Naive thymus-derived CD4-positive, alpha-beta T cell (primary cell): ENCODE measurements at places on chromosomes 13 and 19.

DNA sequence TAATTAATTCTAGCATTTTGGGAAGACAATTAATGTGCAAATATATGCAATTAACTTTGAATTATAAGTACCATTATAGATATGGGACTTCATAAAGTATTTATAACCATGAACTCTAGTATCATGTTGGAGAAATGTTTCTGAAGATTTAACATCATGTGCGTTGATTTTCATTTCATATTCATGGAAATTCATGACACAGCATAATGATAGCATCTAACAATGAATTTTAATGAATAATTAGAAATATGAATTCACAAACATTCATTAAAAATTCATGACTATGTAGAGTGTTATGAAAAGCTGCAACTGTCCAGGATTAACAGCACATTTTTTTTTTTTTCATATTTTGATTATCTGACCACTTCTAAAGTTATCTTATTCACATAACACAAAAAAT is 70.1 kb upstream of the KLHL1 start:
- no peaks in the 10 kb centered on the region for H3K36me3 ChIP-seq
- no peak for DNase-seq
- H3K27ac ChIP-seq = no peak overlapping the region

GRCh38 chr13:43939086-43939485 is 59.4 kb downstream of the LACC1 start:
- H3K4me3 ChIP-seq = no peak overlapping the region
- H3K27ac ChIP-seq = no peak overlapping the region
- no peaks in the 10 kb centered on the region for H3K36me3 ChIP-seq
- no peak for DNase-seq
- no peaks in the 10 kb centered on the region for H3K4me1 ChIP-seq

- H3K4me1 ChIP-seq = no peaks in the 10 kb centered on the region
- DNase-seq = no peak
- no peaks in the 10 kb centered on the region for H3K27me3 ChIP-seq
- H3K27ac ChIP-seq = no peak overlapping the region
- H3K36me3 ChIP-seq = no peaks in the 10 kb centered on the region
Observed at GRCh38 chr13:112670864-112671263, 19.0 kb upstream of the ATP11A start.

GRCh38 chr19:45765702-45766295 is 3.3 kb downstream of the SIX5 start:
- H3K27me3 ChIP-seq = no peaks in the 10 kb centered on the region
- no peak overlapping the region for H3K27ac ChIP-seq
- H3K4me3 ChIP-seq = no peak overlapping the region
- DNase-seq = no peak

- H3K27ac ChIP-seq = no peak overlapping the region
- no peak for DNase-seq
- H3K27me3 ChIP-seq = no peaks in the 10 kb centered on the region
- no peaks in the 10 kb centered on the region for H3K4me1 ChIP-seq
- H3K36me3 ChIP-seq = no peaks in the 10 kb centered on the region
Observed at GRCh38 chr13:103195762-103196161, 129.5 kb upstream of the SLC10A2 start.

DNA sequence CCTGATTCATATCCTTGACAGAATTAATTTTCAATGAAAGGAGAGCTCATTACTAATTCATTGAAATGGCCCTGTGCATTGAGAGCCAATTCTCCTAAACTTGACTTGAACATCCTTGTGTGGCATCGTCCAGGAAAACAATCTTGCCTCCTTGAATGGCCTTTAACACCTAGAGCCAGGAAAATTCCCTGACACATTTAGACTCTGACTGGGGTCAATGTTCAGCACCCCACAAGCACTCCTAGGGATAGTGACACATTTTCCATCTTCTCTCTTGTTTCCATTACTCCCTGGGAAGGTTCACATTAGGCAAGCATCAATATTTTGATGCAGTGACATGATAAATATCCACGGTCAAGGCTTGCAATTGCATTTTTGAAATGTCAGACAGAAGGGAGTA is 218.9 kb downstream of the LACC1 start:
- H3K4me1 ChIP-seq = no peaks in the 10 kb centered on the region
- no peak overlapping the region for H3K4me3 ChIP-seq
- H3K27ac ChIP-seq = no peak overlapping the region

DNA sequence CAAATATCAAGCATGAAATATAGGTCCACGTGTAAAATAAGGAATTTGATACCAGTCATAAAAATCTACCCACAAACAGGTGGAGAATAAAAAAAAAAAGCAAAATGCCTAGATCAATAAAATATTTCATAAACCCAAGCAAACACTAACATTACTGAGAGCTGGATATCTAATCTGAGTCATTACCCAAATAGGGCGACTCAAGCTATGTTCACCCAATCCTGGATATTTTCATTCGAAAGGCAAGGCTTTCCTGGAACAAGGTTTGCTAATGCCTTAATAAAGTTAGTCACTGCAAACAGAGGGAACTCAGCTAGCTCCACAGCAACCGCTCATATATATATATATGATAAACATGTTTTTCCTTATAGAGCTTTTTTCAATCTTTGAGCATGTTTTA is 33.5 kb upstream of the TM9SF2 start:
- H3K27me3 ChIP-seq = no peaks in the 10 kb centered on the region
- no peak for DNase-seq
- peaks cover 15% of the 10 kb centered on the region for H3K4me1 ChIP-seq

- H3K27me3 ChIP-seq = no peaks in the 10 kb centered on the region
- H3K4me1 ChIP-seq = no peaks in the 10 kb centered on the region
- H3K4me3 ChIP-seq = no peak overlapping the region
Observed at GRCh38 chr13:113623491-113624234, 34.3 kb downstream of the ATP4B start.

DNA sequence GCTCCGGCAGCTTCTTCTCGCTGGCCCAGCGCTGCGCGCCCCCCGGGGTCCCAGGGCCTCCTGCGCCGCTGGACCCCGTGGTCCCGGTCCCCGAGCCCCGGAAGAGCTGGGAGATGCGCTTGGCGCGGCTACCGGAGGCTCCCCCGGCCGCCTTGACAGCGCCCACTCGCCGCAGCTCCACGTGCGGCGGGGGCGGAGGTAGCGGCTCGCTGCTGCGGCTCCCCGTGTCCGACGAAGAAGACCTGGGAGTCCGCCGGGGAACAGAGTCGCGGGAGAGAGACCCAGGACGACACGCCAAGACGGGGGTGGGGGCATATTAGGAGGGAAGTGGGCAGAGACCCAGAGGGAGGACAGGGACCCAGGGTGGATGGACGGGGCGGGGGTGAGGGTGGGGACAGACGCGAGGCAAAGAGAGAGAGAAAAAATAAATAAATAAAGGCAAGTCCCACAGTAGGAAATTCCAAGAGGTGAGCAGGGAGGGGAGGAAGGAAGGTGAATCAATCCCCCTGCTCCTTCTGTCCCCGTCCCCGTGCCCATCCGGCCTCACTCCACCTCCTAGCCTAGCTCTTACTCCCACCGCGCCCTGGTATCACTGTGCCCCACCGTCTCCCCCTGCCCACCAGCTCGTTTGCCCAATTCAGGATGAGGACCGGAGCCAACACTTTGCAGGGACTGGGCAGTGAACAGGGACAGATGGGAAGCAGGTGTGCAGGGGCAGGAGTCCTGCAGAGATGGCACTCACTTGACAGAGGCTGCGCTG is 826 bp downstream of the RASIP1 start:
- H3K4me3 ChIP-seq = peak overlapping the region; percentile 53
- DNase-seq = no peak
- peaks cover 26% of the 10 kb centered on the region for H3K4me1 ChIP-seq
- no peaks in the 10 kb centered on the region for H3K36me3 ChIP-seq
- peak overlapping the region; percentile 41 for H3K27ac ChIP-seq

DNA sequence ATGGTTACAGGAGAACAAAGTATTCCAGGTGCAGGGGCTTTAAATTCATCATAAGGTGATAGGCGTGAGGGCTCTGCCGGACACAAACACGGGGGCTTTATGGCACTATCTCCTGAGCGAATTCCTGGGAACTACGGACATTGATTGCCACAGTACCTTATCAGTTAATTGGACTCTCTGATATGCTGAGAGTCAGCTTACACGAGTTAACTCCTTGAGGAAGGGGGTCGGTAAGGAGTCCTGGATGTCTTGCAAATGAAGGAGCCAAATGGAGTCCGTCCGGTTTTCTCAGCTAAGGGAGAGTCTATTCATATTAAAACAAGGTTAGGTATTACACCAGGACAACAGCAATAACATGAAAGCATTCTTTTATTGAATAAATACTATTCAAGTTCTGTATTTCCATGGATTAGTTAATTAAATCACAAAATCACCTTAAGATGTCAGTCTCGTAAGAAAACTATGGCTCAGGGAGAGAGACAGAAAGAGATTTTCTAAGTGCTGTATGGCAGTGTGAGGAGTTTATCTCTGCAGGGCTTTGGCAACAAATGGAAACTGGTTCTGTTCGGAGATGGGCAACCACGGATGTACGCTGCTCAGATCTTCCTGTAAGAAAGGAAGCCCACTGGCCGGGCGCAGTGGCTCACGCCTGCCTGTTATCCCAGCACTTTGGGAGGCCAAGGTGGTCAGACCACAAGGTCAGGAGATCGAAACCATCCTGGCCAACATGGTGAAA is 26.2 kb upstream of the HIF3A start:
- no peak overlapping the region for H3K4me3 ChIP-seq
- DNase-seq = no peak
- peaks cover 6% of the 10 kb centered on the region for H3K27me3 ChIP-seq
- H3K27ac ChIP-seq = no peak overlapping the region
- no peaks in the 10 kb centered on the region for H3K4me1 ChIP-seq

DNA sequence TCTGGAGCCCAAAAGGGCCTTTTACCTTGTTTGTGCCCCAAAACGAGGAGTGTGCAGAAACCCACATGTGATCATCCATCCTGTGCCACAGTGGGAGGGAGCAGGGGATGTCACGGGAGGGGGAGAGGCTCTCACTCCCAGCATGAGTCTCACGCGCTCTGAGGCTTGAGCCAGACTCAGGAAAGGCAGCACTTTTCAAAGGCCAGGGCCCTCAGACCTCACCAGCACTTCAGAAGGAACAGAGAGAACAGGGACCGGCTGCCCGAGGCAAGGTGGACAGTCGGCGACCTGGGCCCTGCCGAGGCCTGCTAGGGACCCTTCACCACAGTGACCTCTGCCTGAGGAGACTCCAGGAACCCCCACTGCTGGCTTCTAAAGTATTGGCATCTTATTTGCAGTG is 71.7 kb upstream of the WASF3 start:
- no peak overlapping the region for H3K27ac ChIP-seq
- no peak overlapping the region for H3K4me3 ChIP-seq
- H3K36me3 ChIP-seq = no peaks in the 10 kb centered on the region
- no peak for DNase-seq
- peaks cover 15% of the 10 kb centered on the region for H3K4me1 ChIP-seq
- H3K27me3 ChIP-seq = no peaks in the 10 kb centered on the region

DNA sequence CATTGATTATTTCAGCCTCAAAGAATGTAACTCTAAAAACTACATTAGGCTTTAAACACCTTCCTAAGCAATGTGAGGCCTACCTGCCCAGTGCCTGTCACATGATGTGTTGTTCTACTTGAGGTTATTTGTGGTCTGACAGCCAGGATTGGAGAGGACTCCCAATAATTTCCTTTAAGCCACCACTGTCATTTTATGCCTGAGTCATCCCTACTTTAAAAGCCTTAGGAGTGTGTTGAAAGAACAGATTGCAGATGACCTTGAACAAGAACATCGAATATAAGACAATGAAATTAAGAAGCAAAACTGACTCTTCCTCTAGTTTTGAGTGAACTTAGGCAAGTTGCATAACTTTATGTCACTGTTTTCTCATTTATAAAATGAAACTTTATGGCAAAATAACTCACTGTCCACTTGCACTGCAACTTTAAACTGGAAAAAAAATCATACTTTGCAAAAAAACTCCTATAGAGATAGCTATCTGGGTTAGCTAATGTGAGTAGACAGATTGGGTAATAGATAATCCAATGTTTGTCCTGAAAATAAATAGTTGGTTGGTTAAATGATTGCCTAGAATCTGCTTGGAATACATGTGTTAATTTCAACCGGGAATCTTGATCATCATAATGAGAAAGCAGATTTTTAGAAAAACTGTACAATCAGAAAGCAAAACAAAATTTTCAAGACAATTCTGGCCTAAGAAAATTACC is 361.2 kb downstream of the SUCLA2 start:
- DNase-seq = no peak
- no peaks in the 10 kb centered on the region for H3K36me3 ChIP-seq
- no peaks in the 10 kb centered on the region for H3K4me1 ChIP-seq
- H3K4me3 ChIP-seq = no peak overlapping the region

GRCh38 chr13:113002206-113002912 is 33.3 kb downstream of the MCF2L start:
- H3K4me3 ChIP-seq = no peak overlapping the region
- H3K36me3 ChIP-seq = no peaks in the 10 kb centered on the region
- H3K27me3 ChIP-seq = no peaks in the 10 kb centered on the region
- no peak overlapping the region for H3K27ac ChIP-seq
- peaks cover 7% of the 10 kb centered on the region for H3K4me1 ChIP-seq

DNA sequence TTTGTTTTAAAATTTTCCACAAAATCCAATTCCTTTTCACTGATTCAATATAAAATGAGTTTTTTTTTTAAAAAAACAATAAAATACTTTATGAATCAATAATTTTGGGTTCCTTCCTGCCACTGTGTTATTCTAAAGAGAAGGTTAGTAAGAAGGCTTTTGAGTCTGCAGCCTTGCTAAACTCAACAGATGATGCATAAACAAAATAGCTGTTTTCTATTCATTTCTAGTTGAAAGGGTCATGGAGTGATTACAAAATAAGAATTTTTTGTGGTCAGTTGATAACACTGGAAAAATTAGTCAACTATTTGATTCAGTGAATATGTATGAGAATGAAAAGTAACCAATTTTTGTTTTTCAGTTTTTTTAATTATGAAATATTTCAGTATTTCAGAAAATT is 169.9 kb downstream of the VWA8 start:
- no peak for DNase-seq
- H3K27me3 ChIP-seq = no peaks in the 10 kb centered on the region
- H3K27ac ChIP-seq = no peak overlapping the region
- H3K4me3 ChIP-seq = no peak overlapping the region

DNA sequence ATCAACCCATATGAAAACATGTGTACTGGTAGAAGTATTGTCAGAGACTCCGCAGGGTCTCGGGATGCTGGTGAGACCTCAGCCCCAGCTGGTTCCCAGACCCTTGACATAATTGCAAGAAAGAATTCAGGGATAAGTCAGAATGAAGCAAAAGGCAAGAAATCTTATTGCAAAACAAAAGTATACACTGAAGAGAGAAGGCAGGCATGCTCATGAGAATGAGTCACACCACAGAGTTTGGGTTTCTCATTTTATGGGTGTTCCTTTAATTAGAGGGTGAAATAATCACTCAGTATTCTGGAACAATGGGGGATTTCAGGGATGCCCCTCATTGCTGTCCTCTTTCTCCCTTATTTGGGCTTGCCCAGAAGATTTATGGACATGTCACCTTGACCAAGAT is 1423.8 kb upstream of the MIR17HG start:
- no peak overlapping the region for H3K4me3 ChIP-seq
- no peak overlapping the region for H3K27ac ChIP-seq
- H3K27me3 ChIP-seq = no peaks in the 10 kb centered on the region
- H3K36me3 ChIP-seq = no peaks in the 10 kb centered on the region
- H3K4me1 ChIP-seq = no peaks in the 10 kb centered on the region

DNA sequence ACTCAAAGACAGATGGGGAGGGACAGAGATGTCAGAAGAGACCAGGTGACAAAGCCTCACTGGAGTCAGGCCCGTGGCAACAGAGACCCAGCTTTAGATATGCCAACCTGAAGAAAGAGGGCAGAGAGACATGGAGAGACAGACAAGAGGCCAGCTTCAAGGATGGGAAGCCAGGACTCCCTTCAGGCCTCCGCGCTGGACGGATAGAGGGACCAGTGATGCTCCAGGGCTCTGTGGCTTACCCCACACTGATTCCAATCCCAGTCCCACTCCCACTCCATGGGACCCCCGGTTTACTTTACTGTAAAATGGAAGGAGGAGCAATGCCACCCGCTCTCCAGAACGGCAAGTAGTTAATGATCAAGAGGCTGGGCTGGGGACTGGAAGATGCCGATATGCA is 1.7 kb upstream of the ETV2 start:
- H3K27me3 ChIP-seq = no peaks in the 10 kb centered on the region
- DNase-seq = no peak
- peaks cover 20% of the 10 kb centered on the region for H3K4me1 ChIP-seq
- H3K36me3 ChIP-seq = peaks cover 38% of the 10 kb centered on the region
